ENCODE measurements at places on chromosomes 3 and 15.

- DNase-seq: no peak
Observed at GRCh38 chr15:44381236-44381635, 46.2 kb upstream of the CTDSPL2 start.

DNA sequence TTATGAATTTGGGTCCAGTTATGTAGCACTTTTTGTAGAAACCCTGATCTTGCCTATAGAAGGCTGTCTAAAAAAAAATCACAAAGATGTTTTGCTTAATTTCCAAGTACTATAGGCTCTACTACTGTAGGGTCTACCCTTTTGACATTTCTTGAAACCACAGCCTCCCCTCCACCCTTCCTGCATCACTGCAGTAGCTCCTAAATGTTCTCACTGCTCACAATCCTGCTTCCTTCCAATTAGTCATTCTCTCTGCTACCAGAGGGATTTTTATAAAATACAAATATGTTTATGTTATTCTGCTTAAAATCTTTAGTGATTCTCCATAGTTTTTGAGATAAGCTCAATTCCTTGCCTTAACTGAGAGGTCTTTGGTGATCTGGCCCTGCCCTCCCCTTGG lies 114.0 kb downstream of the CYP19A1 start:
- DNase-seq: no peak

GRCh38 chr3:181969925-181970324 lies 258.2 kb downstream of the SOX2 start:
- DNase-seq: no peak

DNA sequence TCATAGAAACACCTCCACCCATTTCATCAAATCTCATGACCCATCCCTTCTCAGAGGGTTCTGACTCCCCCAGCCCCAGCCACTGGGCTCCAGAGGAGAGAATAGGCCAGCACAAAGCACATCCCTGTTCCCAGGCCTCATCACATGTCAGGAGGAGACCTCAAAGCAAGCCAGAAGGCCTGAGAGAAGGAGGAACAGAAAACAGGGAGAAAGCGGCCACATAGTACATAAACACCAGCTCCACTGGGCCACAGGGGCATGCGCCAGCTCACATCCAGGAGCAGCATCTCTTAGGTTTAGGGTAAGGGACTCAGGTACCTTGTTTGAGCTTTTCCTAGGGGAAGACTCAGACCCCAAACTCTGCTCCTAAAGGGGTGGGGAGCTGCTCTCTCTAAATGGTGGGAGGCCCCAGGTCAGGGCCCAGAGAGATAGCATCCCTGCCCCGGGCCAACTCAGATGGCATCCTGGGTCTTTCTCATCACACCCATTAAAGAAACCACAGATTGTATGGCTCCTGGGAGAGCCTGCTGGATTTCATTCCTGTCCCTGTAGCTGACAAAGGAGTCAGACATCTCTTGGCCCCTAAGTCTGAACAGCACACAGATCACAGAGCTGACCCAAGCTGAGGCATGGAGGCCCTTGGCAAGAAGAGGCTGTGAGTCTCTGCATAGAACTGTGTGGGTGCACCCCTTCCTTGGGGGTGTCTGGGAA lies 2.5 kb downstream of the SHF start:
- DNase-seq: no peak

- DNase-seq: no peak
Observed at GRCh38 chr3:190099099-190099498, 21.6 kb downstream of the P3H2 start.

- DNase-seq: no peak
Observed at GRCh38 chr3:189349772-189350171, 178.0 kb downstream of the TPRG1 start.

DNA sequence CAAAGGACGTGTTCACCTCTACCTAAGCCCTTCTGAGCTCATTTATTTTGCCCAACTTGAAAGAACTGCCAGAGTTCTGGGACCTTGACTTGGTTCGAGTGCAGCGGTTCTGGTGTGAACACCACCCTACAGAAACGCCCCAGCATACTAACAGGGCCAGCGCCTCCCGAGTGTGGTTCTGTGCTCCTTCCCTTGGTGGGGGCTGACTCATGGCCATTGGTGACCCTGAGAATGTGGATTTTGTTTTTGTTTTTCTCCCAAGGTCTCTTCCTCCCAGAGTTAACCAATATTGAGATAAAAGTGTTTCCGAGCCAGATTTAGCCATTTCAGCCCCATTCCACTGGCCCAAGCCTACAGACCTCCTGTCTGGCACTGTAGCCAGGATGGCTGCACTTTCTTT lies 27.9 kb downstream of the SEMA7A start:
- DNase-seq: no peak

- DNase-seq: no peak
Observed at GRCh38 chr3:46931631-46932331, 44.8 kb downstream of the CCDC12 start.

GRCh38 chr3:123799544-123800361 lies 84.4 kb downstream of the MYLK start:
- DNase-seq: no peak

DNA sequence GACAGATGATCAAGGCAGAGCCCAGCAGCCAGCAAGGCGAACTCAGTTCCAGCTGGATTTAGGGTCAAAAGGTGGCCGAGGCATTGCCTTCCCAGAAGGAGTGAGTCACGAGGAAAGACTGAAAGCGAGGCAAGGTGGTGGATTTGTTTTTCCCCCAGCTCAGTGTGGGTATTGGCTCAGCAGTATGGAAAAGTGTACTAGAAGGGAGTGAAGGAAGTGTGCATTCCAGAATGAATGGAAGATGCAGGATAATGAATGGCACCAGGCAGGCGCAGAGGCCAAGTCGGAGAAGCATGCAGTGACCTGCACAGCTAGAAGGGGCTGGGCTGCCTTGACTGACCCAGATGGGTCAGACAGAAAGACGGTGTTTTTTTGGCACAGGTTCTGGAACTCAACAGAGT lies 46.3 kb downstream of the FOXP1 start:
- no peak for DNase-seq

DNA sequence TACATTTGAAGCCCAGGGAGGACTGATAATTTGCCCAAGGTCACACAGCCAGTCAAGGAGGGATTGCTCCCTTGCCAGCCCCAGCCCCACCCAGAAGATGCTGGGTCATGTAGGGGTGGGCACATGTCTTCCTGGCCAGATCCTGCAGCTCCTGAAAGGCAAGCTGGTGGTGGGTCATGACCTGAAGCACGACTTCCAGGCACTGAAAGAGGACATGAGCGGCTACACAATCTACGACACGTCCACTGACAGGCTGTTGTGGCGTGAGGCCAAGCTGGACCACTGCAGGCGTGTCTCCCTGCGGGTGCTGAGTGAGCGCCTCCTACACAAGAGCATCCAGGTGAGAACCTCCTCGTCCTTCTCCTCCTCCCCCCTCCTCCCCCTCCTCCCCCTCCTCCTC lies 13.2 kb downstream of the ISG20 start:
- DNase-seq: no peak

DNA sequence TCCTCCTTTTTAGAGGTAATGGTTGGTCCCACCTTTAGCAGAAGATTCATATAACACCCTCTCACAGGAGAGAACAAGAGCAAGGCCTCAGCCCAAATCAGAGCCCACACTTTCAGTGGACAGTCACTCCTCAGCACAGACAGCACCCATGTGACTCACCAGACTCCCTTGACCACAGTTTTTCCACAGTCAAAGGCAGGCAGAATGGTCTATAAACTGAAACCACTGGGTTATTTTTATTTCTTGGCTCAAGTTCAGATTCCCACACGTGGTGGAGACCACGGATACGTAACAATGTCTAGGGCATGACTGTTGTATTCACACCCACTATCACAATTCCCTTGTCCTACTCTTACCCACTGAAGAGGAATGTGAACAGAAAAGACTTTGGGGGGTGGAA lies 237.8 kb upstream of the UBE2E1 start:
- no peak for DNase-seq

DNA sequence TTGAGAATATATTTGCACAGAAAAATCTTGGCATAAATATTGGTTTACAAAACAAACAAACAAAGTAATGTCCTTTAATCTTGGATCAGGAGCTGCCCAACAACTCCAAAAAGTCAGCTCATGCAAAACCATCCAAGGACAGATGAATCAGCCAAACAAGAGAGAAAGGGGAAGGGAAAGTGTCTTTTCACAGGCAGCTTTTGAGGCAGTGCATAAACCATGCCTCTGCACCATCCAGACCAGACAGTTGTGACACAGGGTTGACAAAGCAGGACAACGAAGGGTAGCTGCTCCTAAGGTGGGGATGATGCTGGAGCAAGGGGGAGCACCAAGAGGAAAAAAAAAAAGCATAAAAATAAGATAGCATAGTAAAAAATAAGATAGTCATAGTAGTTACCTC lies 8.7 kb downstream of the CD86 start:
- peak; percentile 32 for DNase-seq

DNA sequence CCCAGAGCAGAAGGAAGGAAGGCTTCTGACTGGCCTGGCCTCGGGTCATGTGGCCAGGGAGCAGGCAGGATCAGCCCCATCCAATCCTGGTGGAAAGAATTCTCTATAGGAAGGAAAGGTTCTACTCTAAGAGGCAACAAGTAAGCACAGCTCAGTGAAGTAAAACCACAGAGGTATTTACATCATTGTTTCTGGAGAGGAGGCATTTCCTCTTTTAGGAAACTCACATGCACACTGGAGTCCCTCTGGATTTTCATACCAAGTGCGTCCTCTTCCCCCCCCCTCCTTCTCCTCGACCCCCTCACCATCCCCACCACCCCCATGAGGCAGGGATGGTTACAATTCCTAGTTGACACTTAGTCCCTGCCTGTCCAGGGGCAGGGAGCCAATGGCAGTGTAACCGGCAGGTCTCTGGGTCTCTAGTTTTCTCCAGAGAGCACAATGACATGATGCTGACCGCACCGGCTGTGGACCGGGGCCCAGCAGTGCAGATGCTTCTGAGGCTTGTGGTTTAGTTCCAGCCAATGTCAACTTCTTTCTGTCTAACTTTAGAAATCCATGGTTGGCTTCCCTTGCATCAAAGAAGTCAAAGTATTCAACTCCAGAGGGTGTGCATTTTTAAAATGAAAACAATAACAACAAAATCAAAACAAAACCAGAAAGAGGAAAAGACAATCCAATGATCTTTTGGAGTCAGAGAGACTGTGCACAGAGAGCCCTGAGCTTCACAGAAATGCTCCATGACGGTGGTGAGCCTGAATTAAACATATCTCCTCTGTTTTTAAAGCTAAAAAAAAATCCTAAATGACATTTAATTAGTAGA lies 230.3 kb upstream of the TLE3 start:
- DNase-seq: peak; percentile 77

GRCh38 chr15:66882251-66883020 lies 180.4 kb downstream of the SMAD6 start:
- no peak for DNase-seq

Data from B cell (primary cell).